ENCODE measurements at places on chromosomes 3 and 15.

- no peak for DNase-seq
These were observed 1543.0 kb downstream of the OTOL1 start for GRCh38 chr3:163039636-163040035.

DNA sequence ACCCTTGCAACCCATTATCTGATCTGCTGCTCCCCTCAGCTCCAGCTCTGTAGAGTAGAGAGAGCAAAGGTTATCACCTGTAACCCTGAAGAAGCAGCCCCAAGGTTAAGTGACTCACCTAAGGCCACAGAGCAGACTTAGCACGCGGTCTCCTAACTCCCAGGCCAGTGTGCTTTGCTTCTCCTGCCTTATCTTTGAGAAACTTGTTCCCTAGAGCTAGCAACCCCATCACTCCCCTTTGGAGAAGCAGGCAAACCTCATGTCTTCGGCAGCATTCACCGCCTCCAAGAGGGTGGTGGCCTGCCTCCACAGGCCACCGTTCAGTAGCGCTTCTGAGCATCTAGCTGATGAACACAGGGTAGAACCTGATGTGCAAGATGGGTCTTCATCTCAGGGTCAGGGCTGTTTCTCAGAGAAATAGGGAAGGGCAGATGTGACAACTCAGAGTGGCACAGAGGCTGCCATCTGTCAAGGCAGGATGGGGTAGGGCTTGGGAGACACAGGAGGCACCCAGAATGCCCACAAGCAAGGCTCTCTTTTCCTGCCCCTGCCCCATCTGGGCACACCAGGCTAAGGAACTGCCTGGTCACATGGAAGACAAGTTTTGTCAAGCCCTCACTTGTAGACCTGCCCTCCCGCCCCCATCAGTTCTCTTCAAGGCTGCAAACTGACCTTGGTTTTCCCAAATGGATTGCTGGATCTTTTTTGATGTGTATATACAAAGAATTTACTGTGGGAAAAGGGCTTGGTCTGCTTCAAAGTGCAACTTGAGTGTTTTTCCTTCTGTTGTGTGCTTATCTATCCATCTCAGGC is 34.9 kb upstream of the CLK3 start:
- no peak for DNase-seq

GRCh38 chr3:119703820-119704531 is 1.2 kb downstream of the CFAP91 start:
- no peak for DNase-seq

GRCh38 chr3:62119139-62119538 is 254.2 kb downstream of the FEZF2 start:
- no peak for DNase-seq

- DNase-seq: no peak
These were observed 462.2 kb upstream of the MDFIC2 start for GRCh38 chr3:70774641-70775040.

DNA sequence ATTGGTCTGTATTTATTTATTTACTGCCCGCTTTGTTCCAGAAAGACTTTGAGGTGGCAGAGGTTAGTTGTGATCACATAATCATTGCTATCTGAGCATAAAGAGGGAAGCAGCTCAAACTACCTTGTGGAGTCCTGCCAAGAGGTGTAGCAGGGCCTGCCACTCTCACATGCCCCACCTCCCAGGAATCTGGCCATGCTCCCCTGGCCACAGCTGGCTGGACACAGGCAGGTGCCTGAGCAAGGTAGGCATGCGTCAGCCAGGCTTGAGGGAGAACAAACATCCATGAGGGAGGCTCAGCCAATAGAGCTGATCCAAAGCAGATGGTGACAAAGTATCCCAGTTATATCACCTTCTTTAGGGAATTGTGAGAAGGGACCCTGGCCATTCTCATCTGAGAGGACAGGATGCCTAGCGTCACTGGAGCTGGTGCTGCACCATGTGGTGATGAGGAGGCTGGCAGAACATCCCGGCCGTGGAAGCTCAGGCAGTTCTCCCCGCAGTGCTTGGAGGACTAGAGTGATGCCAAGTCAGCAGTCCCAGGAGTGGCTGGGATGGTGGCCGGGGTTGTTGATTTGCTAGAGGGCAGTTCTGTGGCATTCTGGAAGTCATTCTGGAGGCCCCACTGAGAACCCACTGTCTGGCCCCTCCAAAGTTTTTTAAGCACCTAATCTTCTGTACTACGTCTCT is 6.8 kb upstream of the POLG start:
- DNase-seq: no peak

DNA sequence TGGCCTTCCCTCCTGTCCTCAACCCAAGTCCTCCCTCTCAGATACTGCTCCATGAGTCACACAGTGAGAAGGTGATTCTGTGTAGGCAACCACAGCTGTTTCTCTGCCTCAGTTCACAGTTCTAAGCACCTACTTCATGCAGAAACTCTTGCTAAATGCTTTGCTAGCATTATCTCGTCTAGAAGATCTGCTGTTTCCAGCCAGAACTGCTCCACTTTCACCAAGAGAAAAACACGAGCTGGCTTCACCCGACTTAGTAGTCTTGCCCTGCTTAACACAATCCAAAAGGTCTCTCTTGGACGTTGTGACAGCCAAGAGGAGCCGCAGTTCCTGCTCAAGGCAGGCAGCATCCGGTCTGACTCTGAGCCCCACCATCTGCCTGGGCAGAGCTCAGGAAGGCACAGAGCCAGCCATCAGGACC is 272.1 kb downstream of the UACA start:
- no peak for DNase-seq

DNA sequence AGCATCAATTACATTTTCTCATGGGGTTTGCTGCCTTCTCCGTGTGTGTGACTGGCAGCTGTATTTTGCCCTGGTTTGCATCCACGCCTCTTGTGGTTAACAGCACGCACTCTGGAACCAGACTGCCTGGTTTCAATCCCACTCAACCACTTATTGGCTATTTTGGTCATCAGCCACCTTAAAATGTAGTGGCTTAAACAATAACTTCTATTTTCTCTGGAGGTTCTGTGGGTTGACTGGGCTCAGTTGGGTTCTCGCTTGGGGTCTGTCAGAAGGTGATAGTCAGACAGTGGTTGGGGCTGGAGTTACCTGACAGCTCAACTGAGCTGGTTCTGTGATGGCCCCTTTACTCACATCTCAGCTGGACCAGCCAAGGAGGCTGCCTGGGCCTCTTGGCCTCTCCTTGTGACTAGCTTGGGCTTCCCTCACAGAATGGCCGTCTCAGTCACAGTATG is 36.8 kb downstream of the EHD4 start:
- peak; percentile 42 for DNase-seq
